Placental epithelial cell (primary cell): ENCODE measurements at places on chromosomes 1 and 21. TPM values are rescaled to one million over a fixed set of nuclear protein-coding genes. Genes with fewer than 3 reads are reported as not detected.

Gene CFHR2
- not detected in 2 replicates for total RNA-seq

Gene S100A3
- 13.0 and 31.2 TPM in 2 replicates for total RNA-seq

Gene LYPLAL1
- total RNA-seq = 9.7 and 13.0 TPM in 2 replicates

Gene UBE2J2
- total RNA-seq = 35.6 and 36.9 TPM in 2 replicates

Gene MMP23B
- 59.8 and 73.0 TPM in 2 replicates for total RNA-seq

Gene ADSS2
- 38.5 and 43.3 TPM in 2 replicates for total RNA-seq

Gene ZNF691
- total RNA-seq = 6.4 and 11.4 TPM in 2 replicates
